Mucosa of gallbladder (tissue), 1 donor: ENCODE measurements at places on chromosomes 12 and 14. TPM values are rescaled to one million over a fixed set of nuclear protein-coding genes. Genes with fewer than 3 reads are reported as not detected.
A peak's percentile ranks its signal among the peaks of the same experiment; 100 is the strongest.

The ASIC1 gene
- total RNA-seq, result 4.1 TPM

DNA sequence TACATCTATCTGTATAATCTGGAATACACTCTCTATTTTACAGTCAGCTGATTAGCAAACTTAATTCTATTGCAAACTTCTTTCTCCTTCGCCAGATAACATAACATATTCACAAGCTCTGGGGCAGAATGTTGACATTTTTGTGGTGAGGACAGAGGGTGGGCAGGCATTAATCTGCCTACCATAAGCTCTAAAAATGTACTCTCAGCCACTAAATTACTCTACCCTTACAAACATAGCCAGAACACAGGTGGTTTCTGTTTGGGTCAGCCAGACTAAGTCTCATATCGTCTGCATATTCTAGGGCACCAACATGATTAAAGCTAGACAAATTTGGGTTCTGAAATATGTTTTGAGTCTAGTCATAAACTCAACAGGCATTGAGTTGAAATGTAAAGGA lies 90.1 kb downstream of the SLC6A15 start:
- no peak for DNase-seq

DNA sequence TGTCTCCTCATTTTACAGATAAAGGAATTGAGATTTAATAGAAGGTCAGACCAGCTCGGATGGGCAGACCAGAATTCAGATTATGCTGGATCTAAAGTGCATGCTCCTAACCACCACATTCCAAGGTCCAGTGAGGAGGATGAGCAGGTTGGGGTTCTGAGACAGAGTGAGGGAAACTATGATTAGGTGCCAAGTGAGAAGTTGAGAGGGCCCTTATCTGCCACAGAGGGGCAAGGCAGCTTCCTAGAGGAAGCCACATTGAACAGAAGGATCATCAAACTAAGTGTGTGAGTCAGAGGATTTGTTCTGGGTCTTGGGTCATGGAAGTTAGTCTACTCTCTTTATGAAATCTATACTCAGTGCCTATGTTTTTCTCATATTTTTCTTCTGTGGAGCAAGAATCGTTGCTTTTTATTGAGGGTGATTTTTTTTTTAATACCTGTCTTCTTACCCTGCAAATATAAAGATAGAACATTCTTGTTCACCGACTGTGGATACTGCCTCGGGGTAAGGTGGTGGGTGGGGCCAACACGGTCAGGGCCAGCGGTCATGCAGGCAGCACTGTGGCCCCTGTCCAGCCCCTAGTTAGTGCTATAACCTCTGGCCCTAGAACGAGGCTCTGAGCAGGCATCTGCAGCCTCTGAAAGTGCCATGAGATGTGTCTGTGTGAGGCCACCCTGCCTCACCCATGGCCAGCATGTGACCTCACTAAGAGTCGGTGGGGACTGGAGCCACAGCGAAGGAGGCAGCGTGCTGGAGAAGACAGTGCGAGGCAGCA lies 55.6 kb upstream of the PTHLH start:
- no peak for DNase-seq

DNA sequence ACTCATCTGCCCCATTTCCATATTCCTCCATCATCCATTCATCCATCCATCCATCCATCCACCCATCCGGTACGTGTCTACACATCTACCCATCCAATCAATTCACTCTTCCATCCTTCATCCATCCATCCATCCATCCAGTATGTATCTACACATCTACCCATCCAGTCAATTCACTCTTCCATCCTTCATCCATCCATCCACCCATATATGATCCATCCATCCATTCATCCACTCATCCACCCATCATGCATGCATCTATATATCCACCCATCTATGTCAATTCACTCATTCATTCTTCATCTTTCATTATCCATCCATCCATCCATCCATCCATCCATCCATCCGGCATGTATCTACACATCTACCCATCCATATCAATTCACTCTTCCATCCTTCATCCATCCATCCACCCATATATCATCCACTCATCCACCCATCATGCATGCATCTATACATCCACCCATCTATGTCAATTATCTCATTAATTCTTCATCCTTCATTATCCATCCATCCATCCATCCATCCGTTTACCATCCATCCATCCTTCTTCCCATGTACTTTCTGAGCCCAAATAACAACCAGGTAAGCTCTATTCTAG lies 108.6 kb upstream of the NOS1 start:
- DNase-seq, result no peak

- DNase-seq, result no peak
Measured at GRCh38 chr14:24145690-24146452, 539 bp downstream of the PSME2 start.

DNA sequence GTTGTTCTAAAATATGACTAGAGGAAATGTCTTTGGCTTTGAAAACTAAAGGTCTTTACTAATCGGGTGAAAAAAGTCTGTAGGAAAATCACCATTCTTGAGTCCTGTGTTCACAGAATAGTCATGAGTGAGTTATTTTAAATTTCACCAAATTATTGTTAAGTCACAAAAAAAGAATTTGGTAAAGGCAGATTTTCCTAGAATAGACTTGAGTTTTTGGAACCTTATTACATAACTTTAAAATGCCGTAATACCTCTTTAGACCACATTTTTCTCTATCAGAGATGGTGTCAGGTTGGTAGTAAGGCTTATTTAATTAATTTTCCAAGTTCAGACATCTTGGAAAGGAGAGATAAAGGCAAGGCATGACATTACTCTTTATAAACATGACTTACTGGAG lies 184.7 kb upstream of the GARIN2 start:
- DNase-seq, result no peak

DNA sequence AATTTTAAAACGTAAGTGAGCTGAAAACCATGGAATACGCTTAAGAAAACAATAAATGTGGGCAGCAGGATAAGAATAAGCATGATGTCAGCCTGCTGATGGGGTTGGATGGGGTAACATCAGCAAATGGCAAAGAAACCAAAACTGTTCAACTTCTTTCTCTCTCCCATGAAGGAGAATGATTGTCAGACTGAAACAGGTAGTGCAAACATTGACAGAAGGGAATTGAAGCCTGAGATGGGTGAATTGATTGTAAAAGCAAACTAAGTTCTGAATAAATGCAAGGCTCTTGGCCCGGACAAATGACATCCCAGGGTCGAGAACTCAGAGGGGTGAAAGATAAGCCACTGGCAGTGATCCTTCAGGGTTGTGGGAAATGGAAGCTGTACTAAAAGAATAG lies 182.6 kb downstream of the ETV6 start:
- DNase-seq, result no peak

DNA sequence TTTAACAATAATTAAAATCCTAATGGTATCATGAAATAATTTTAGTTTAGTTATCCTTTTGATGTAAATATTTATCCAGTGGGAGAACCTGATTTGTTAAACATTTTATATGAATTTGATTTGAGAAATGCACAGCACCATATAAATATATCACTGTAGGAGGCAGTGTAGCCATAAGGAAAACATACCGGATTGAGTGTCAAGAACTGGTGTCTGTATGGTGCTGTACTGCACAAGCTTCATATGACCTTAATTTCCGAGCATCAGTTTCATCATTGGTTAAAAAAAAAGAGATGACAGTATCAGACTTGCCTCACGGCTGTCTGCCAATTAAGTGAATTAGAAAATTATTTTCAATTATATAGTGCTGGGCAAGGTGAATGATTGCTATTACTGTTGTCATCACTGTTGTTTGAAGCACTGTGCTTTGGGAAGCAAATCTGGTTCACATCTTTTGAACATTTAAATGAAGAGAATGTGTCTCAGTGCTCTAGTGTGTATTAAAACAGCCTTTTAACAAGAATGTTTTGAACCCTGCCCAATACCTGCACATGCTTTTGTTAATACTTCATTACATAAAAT lies 72.1 kb downstream of the TMTC2 start:
- DNase-seq, result no peak

DNA sequence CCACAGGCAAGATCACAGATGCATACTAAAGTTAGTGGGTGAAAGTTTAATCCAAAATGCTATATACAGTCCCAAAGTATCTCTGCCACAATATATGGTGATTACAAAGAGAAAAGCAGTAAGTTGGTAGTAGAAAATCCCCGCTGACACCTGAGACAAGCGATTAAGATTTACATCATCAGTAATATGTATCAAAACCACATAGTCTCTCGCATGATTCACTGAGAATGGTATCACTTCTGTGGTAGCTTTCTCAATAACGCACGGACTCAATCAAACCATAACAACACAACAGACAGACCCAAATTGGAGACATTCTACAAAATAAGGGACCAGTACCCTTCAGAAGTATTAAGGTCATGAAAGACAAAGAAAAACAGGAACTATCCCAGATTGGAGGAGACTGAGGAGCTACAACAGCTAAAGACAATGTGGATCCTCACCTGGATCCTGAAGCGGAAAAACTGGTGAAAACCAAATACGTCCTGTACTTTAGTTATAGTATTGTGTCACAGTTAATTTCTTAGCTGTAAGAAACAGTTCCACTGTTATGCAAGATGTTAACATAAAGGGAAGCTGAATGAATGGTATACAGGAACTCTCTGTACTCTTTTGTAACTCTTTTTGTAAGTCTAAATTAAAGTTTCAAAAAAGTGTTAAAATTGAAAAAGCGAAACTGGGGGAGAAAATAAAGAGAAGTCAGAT lies 51.0 kb downstream of the SPTLC2 start:
- no peak for DNase-seq

GRCh38 chr12:114668151-114668885 lies 15.7 kb downstream of the TBX3 start:
- peak; percentile 75 for DNase-seq

The TOMM20L gene
- not detected for total RNA-seq
